SHP77 (cell line): ENCODE measurements at places on chromosomes 4 and X.

GRCh38 chrX:150517303-150517910, 51.0 kb upstream of the MTM1 start:
- DNase-seq = no peak

- no peak for DNase-seq
Measured at GRCh38 chr4:120215350-120215749, 148.7 kb upstream of the MAD2L1 start.

GRCh38 chrX:127621780-127622179, 430.4 kb downstream of the ACTRT1 start:
- DNase-seq = no peak

DNA sequence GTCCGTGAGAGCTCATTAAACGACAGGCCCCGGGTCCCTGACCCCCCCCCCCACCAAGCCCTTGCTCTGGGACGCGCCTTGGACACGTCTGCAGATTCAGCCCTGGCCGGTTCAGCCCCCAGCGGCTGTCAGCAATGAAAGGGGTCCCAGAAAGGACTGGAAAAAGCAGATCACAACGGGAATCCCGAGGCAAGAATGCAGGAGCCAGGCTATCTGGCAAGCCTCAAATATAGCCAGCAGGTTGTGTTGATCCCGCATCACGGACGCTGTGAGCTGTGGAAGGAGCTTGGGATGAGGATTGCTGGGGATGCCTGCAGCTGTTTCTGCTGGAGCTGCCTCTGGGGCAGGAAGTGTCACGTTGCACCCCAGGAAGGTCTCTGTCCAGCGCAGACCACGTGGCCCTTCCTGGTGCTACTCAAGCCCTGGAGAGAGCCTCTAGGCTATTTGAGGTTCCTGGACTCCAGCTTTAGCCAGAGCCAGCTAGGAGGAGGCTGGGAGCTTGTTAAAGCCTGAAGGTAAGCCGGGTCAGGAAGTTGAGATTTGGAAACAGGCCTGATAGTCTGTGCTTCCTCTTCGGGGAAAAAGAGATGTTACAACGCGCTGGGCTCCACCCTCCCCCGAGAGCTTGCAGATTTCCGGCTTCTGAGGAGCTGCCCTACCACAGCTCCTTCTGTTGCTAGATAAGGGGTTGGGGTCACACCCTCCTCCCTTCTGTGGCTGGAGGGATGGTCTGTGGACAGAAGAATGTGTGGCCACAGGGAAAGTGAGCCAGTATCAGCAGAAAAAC, 19.3 kb upstream of the CSF2RA start:
- DNase-seq = no peak

GRCh38 chr4:21992330-21992729, 43.8 kb upstream of the KCNIP4 start:
- no peak for DNase-seq

GRCh38 chr4:39045827-39046221, 13.6 kb upstream of the TMEM156 start:
- DNase-seq = no peak

- DNase-seq = no peak
Measured at GRCh38 chr4:120865985-120866384, 56.5 kb downstream of the PRDM5 start.
